ENCODE measurements at places on chromosomes 6 and 20.

GRCh38 chr6:73983367-73983766, 287.4 kb downstream of the CD109 start:
- DNase-seq = no peak

DNA sequence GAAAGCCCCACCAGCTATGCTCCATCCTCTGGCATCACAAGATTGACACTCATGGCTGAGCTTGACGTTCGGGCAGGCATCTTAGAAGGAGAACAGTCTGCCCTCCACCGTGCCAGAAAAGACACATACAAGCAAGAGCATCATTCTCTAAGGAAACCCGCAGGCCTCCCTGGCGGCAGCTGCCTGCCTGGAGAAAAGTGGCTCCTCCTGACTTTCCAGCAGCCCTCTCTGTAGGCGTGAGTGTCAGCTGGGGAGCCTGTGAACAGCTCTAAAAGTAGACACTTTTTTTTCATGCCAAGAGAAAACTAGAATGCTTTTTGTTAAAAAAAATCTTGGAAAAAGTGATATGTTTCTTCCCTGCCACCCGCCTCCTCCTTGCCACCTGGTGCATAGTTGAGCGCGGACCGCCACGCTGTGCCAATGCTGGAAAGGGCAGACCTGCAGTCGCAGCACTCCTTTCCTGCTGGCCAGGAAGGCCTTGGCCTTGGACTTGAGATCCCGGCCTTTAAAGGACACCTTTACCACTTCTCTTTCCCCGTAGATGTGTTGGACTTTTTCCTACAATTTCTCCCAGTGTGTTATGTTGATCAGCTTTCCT, 29.7 kb upstream of the INSM1 start:
- no peak for DNase-seq

GRCh38 chr6:108106261-108106660, 31.7 kb upstream of the OSTM1 start:
- DNase-seq = no peak

DNA sequence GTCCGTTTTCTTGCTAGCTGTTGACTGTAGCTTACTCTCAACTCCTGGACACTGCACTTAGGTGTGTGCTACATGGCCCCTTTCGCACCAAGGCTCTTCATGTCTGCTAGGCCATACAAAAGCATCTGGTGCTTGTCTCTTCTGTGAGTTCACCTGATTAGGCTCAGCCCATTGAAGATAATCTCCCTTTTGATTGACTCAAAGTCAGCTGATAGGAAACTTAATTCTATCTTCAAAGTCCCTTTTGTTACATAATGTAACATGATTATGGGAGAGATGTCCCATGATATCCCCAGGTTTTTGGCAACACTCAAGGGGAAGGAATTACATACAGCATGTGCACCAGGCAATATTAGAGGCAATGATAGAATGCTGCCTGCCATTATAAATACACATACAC, 263.0 kb upstream of the JAG1 start:
- no peak for DNase-seq

All from glomerular endothelial cell (primary cell).